ENCODE measurements at places on chromosomes 3 and 15.

- ATAC-seq, result no peak
Measured at GRCh38 chr15:69035918-69036258, 21.4 kb downstream of the NOX5 start.

DNA sequence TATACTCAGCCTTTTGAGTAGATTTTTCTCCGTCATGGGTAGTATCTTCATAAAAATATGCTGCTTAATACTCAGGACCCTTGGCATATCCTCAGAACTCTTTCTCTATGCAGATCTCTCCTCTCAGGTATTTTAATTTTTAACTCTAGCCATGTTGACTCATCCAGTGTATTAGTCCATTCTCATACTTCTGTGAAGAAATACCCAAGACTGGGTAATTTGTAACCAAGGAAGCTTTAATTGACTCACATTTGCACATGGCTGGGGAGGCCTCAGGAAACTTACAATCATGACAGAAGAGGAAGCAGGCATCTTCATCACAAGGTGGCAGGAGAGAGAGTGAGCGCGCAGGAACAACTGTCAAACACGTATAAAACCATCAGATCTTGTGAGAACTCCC is 129.3 kb upstream of the CD96 start:
- ATAC-seq, result no peak

GRCh38 chr3:79172241-79172640 is 595.6 kb downstream of the ROBO1 start:
- no peak for ATAC-seq

- no peak for ATAC-seq
Measured at GRCh38 chr15:92429378-92430068, 35.8 kb downstream of the ST8SIA2 start.

DNA sequence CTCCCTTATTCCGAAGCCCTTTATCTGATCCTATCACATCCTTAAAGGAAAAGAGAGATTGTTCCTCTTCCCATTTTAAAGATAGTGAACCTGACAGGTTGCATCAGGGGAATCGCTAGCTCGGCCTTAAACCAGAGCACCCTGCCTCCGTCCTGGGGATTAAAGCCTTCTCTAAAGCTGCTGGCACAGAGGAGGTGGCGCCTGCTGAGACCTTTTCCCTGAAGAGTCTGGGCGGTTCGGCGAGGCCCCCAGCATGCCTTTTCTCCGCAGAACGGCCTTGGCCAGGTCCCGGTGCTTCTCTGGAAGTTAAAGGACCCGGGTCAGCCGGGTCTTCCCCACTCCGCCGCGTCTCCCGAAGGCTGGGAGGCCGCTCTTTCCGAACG is 593 bp downstream of the FAM219B start:
- peak; percentile 61 for ATAC-seq

All from SK-N-SH treated with all-trans-retinoic acid at 6 μM for 48 hours (cell line).